Fibroblast of mammary gland (primary cell): ENCODE measurements at places on chromosomes 13 and 19.

DNA sequence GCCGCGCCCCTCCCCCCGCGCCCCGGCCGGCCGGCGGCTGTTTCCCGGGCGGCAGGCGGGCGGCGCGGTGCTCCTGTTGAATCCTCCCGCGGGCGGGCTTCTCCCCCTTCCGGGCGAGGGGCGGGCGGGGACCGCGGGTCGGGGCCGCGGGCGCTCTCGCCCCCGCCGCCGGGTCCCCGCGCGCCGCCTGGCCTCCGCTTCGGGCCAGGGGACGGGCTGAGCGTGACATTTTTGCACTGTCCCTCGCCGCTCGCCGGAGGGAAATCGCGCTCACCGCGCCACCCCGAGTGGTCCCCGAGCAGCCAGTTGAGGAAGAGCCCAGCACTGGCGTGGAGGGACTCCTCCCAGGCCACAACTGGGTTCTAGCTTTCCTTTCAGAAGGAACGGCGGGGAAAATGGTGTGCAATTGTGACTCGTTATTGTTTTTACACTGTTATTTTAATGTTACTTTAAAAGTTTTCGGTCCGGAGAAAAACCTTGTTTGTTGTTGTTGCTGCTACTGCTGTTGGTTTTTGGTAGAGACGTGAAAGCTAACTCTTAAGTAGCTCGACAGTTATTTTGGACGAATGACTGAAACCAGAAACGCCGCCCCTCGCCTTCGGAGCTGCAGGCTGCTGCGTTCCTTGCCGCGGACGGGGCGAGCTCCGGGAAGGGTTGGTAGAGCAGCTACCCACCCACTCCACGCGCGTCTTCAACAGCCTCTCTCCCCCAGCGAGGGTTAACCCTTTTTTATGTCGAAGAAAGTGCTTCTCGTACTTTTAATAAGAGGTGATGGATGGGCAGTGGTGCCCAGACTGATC, 959 bp downstream of the PDS5B start:
- peak; percentile 63 for DNase-seq

DNA sequence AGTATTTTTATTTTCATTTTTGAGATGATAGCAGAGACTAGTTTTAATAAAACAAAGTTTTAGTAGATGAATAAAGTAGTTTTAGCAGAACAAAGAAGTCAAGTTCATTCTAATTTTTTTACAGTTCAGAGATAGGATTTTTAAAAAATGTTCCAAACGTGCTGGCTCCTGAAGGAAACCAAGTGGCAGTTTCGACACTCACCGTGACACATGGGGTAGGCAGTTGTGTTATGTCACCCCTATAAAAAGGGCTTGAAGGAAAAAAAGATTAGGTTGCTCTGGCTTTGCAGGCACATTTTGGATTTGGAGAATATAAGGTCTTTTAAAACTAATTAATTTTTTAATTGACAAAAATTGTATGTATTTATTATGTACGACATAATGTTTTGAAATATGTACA, 305.2 kb downstream of the NDFIP2 start:
- no peak for DNase-seq

GRCh38 chr19:1884719-1885334, 469 bp downstream of the ABHD17A start:
- DNase-seq, result no peak

DNA sequence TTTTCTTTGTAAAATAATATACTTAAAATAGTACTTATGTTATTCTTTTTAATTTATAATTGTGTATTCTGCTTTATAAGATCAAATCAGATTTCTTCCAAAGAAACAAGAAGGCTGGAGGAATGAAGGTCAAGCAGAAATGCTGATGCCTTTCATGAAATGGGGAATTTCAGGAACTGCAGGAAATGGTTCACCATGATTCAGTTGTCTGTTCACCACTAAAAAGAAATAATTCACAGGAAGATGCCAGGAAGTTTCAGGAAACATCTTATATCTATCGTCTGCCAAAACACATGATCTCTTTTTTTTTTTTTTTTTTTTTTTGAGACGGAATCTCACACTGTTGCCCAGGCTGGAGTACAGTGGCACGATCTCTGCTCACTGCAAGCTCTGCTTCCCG, 15.7 kb upstream of the SCEL start:
- DNase-seq, result peak; percentile 70

DNA sequence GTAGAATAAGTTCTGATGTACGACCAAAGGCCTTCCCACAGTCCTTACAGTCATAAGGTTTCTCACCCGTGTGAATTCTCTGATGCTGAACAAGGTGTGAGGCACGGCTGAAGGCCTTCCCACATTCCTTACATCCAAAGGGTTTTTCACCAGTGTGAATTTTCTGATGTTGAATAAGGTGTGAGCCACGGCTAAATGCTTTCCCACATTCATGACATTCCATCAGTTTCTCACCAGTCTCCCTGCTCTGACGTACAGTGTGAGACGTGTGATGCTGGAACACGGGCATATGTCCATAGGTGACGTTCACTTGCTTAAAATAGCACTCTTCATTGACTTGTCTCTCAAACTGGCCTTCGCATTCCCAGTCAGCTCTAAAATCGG, 31.0 kb upstream of the COX7A1 start:
- no peak for DNase-seq

DNA sequence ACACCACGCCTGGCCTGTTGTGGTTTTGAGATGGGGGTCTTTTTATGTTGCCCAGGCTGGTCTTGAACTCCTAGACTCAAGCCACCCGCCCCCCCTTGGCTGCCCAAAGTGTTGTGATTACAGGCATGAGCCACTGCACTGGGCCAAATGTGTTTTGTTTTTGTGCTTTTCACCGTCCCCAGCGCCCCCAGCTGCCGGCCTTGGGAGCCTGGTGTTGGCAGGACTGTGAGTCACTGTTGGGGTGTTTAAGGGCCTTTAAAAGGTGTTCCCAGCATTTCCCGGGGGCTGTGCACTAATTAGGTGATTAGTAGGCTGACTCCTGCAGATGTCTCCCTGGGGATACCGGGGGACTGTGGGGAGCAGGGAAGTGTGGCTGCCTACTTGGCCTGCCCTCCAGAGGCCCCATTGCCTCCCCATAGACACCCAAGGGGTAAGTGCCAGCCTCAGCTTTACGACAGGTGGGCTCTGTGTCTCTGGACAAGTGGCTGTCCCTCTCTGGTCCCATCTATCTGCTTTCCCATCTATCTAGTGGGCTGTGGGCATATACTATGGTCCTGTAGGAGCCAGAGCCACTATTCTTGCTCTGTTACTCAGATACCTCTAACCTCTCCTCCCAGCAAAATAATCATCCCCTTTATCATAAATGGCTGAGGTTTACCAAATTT, 11.8 kb upstream of the TLE5 start:
- peak; percentile 30 for DNase-seq

GRCh38 chr19:58381460-58382212, 806 bp upstream of the ZNF837 start:
- no peak for DNase-seq

GRCh38 chr13:44431150-44431549, 57.5 kb downstream of the SERP2 start:
- DNase-seq, result no peak

DNA sequence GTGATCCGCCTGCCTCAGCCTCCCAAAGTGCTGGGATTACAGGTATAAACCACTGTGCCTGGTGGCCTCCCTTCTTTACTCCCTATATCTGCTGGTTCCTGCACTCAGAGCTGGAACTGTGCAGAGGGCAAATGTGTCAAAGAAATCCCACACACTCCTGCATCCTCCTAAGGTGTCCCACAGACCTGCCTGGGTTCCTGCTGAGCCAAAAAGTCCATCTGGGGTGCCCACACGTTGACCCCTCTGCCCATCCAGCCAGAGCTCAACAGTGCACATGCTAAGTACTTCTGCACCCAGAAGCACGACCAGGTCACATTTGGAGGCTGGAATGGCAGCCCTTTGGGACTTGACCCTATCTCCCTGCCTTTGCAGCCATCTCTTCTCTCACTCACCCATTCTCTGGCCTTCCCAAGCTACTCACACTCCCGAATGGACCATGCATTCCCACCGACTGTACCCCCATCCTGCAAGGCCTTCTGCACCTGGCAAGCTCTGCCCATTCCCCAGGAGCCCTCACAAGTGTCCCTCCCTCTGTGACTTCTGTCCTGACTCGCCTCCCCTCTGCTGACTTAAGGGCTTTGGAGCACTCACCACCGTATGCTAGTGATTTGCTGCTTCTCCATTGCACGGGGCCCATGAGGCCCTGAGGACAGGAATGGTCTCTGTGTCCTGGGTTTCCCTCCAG, 152.1 kb downstream of the KCTD15 start:
- DNase-seq, result no peak

- DNase-seq, result peak; percentile 25
These were observed 7.1 kb upstream of the PDE4C start for GRCh38 chr19:18233224-18233825.

DNA sequence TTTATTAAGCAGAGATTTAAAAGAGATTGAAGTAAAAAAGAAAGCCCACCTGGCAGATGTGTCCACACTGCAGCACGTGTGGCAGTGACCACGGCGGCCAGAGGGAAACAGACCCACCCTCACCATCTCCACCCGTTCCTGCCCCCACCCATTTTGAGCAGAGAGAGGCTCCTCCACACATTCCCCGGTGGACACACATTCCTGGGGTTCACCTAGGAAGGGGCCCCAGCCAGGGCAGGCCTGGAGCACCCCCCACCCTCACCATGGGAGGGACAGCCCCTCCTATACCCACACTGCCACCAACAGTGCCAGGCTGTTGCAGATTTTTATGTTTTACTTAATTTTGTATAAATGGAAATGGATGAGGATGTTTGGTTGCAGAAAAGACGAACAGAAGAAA, 54.9 kb downstream of the SLC7A9 start:
- no peak for DNase-seq

DNA sequence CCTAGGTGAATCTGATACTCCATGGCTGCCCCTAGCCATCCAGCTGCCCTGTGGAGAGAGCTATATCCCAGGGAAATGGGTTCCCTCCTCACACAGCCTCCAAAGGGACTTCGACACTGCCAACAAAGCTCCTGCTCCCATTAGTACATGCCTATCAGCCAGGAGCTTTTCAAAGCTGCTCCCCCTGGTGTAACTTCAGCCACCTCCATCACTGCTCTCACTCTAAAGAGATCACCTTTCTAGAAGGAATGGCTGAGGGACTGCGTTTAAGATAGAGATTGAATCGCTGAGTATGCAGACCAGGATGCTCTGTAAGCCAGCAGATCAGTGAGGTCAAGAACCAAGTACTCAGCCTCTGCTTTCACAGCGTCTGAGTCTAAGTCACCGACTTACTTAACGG, 213.7 kb downstream of the NALCN start:
- no peak for DNase-seq

- DNase-seq, result no peak
These were observed 1.6 kb downstream of the TPT1 start for GRCh38 chr13:45339399-45339798.

DNA sequence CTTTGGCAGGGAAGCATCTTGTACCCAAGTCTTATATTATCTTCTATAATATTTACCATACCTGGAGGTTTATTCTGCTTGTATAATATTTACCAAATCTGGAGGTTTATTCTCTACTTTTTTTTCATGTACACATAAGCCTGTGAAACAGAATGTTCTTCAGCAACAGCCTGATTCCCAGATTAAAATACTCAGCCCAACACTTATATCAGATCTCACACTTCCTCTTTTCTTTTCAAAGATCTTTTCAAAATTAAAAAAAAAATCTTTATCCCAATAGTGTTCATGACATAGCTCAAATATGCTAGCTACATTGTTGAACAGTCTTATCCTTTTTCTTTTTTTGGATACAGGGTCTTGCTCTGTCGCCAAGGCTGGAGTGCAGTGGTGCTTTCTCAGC, 300.7 kb downstream of the LMO7 start:
- no peak for DNase-seq

DNA sequence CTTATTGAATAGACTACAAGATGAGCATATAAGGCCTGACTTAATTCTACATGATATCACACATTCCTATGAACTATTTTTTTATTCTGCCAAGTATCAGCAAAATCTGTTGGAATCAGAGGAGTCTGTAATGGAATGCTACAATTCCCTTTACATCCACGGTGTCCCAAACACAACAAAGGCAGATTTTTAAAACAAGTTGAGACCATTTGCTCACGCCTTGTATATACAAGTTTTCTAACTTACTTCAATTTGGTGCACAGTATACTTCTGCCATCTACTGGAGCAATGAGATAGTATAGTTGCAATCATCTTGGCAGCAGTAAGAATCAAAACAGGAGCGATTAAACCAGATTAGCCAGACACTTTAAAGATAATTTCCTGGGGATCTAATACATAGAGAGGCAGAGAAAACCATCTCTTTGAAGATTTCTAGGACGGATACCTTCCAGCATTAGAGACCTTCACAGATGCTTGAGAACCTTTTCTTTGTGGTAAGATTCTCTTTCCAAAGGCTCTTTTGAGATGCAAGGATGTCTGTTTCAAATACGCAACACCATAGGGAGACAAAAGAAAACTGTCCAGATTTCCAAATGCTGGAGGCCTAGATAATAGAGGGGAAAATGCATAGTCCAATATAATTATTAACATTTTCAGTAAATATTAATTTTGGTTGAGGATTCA, 302.0 kb upstream of the MIR17HG start:
- no peak for DNase-seq

- no peak for DNase-seq
These were observed 17.0 kb upstream of the TDRD3 start for GRCh38 chr13:60379837-60380565.

GRCh38 chr13:30654430-30654829, 36.7 kb downstream of the USPL1 start:
- no peak for DNase-seq

DNA sequence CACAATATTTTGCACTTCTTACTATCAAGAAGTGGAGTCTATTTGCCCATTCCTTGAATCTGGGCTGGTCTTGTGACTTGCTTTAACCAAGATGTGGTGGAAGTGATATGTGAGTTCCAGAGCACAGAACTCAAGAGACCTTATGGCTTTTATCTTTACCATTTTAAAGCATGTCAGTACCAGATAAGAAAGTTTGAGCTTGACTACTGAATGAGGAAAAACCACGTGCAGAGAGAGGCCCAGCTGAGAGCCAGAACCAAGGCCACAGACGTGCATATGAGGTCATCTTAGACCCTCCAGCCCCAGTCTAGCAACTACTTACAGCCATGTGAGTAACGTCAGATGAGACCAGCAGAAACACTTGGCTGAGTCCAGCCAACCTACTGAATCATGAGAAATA, 6.3 kb upstream of the CDK8 start:
- peak; percentile 25 for DNase-seq

DNA sequence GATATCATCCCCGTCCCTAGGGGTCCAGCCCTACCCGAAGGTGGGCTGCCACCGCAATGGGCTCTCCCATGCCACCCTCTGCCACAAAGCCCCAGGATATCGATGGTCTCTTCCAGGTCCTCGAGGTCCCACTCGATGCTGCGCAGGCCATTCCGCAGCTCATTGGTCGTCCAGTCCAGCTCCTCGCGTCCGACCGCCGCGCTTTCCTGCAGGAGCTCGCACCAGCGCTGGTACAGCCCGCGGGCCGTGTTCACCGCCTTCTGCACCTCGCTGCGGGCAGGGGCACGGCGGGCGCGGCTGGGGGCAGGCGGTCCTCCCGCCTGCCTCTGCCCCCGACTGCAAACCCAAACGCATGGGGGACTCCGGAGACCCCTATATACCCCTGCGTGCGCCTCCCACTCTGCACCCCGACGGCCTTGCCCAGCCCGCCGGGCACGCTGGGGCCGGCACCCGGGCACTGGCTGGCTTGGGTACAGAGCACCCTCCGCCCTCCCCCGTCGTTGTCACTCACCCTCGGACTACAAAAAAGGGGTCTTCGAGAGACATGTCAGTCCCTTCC, 468 bp downstream of the STX10 start:
- DNase-seq, result no peak

- DNase-seq, result no peak
These were observed 783.7 kb downstream of the PCDH9 start for GRCh38 chr13:66446413-66446812.
